ENCODE measurements at places on chromosomes 2 and 18.

- DNase-seq, result no peak
These were observed 33.6 kb downstream of the SRBD1 start for GRCh38 chr2:45577441-45577840.

GRCh38 chr2:233772583-233772982, 5.5 kb upstream of the MROH2A start:
- no peak for DNase-seq

DNA sequence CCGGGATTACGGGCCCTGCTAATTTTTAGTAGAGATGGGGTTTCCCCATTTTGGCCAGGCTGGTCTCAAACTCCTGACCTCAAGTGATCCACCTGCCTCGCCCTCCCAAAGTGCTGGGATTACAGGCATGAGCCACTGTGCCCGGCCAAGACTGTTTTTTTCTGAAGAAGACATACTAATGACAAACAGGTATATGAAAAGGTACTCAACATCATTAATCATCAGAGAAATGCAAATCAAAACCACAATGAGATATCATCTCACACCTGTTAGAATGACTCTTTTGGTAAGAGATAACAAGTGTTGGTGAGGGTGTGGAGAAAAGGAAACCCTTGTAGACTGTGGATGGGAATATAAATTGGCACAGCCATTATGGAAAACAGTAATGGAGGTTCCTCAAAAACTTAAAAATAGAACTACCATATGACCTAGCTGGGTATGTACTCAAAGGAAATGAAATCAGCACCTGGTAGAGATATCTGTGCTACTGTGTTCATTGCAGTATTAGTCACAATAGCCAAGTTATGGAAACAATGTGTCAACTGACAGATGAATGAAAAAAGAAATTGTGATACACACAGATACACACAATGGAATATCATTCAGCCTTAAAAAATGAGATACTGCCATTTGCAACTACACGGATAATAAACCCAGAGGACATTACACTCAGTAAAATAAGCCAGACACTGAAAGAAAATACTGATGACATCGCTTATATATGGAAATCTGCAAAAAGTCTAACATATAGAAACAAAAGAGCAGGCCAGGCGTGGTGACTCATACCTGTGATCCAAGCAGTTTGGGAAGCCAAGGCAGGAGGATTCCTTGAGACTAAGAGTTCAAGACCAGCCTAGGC, 20.8 kb downstream of the SOS1 start:
- no peak for DNase-seq

GRCh38 chr2:134420920-134421319, 167.0 kb downstream of the MGAT5 start:
- DNase-seq, result no peak

DNA sequence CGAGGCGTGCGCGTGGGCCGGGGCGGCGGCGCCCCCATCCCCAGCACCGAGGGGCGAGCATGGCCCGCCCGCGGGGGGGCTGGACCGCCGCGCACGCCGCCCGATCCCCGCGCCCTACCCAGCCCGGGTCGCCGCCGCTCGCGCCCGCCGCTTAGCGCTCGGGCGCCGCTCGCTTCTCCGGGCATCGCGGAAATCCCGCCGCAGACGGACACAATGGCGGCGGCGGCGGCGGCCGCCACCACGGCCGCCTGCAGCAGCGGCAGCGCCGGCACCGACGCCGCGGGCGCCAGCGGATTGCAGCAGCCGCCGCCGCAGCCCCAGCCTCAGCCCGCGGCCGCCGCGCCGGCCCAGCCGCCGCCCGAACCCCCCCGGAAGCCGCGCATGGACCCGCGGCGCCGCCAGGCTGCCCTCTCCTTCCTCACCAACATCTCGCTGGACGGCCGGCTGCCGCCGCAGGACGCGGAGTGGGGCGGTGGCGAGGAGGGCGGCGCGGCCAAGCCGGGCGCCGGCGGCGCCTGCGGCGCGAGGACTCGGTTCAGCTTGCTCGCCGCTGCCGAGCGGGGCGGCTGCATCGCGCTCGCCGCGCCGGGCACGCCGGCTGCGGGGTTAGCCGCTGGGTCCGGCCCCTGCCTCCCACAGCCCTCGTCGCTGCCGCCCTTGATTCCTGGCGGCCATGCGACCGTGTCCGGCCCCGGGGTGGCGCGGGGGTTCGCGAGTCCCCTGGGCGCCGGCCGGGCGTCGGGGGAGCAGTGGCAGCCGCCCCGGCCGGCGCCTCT, 453 bp downstream of the CABLES1 start:
- DNase-seq, result no peak

- no peak for DNase-seq
These were observed 50.0 kb downstream of the SFXN5 start for GRCh38 chr2:73021371-73022010.

DNA sequence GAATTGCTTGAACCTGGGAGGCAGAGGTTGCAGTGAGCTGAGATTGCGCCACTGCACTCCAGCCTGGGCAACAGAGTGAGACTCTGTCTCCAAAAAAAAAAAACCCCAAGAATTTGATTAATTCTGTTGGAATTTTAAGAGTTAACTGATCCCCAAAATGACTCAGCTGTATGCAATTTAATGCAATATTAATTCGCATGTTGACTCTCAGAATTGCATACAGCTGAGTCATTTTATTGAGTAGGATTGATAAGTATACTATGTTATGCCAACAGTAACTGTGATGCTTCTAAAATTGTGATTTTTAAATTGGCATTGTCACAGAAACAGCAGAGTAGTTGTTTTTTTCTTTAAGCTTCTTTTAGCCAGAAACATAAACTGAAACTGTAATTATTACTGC, 19.6 kb downstream of the MSH2 start:
- DNase-seq, result no peak

DNA sequence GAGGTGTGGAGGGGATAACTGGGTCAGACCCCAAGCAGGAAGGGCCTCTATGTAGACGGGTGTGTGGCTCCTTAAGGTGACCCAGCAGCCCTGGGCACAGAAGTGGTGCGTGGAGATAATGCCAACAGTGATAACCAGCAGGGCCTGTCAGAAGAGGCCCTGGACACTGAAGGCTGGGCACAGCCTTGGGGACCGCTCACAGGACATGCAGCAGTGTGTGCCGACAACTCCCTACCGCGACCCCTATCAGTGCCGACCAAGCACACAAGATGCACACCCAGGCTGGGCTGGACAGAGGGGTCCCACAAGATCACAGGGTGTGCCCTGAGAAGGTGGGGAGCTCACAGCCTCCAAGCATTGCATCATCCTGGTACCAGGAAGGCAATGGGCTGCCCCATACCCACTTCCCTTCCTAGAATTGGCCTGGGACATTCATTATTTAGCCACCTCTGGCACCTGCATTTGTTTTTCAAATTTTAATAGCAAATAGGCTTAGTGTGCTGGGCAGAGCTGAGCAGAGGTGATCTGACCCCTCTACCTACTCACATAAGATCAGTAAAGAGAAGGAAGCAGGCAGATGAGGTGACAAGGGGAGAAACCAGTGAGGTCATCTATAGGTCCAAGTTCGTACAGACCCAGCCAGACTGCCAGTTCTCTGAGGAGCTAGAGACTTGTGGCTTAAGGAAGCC, 55.2 kb downstream of the BCL11A start:
- DNase-seq, result no peak

All from GF-D8 (cell line).